ENCODE measurements at places on chromosomes 11 and 22.
A peak's percentile ranks its signal among the peaks of the same experiment; 100 is the strongest.

GRCh38 chr11:78313898-78314297 lies 103.7 kb downstream of the GAB2 start:
- DNase-seq: no peak

- DNase-seq: no peak
These were observed 204.4 kb downstream of the TBC1D22A start for GRCh38 chr22:46966846-46967245.

- DNase-seq: peak; percentile 97
These were observed 10.3 kb upstream of the MB start for GRCh38 chr22:35627267-35628041.

DNA sequence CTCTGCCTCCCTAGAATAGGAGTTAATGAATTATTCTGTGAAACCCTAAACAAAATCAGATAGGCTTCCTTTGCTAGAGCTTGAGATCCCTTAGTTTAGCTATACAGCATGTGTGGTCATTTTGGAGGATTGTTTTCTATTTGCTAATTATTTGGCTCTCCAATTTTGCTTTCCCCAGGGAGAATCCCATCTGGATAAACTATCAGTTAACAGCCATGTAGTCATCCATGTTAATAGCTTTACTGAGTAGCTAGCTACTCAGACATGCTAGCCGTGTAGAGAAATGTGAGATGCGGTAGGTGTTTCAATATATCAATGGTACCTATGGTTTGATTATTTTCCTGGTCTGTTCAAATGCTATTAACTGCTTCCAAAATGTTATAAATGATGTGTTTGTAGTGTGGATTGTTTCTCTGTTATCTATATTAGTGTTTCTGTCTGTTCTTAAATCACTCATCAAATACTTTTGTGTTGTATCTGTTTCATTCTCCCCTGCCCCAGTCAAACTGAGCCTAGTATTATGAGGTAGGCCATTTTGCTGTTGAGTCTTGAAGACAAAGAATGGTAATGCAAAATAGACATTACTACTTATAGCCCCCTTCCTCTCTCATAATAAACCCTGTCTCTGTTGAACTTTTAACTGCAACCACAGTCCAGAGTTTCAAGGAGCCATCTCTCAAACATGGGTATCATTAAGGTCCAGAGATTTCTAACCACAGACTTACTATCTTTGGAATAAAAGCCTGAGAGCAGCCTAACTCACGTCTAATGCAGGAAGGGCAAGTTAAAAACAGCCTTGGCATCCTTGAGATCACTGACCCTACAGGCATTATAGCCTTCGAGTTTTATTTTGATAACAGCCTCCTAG lies 56.1 kb upstream of the GRAMD1B start:
- DNase-seq: no peak

- no peak for DNase-seq
These were observed 282.9 kb downstream of the LUZP2 start for GRCh38 chr11:24779791-24780190.

GRCh38 chr11:12402025-12402424 lies 24.7 kb downstream of the PARVA start:
- no peak for DNase-seq

GRCh38 chr11:2434008-2434407 lies 10.3 kb downstream of the TRPM5 start:
- no peak for DNase-seq

GRCh38 chr11:19524171-19524671 lies 188.4 kb upstream of the NAV2 start:
- DNase-seq: peak; percentile 49

GRCh38 chr11:30502305-30502704 lies 83.8 kb downstream of the MPPED2 start:
- DNase-seq: no peak

DNA sequence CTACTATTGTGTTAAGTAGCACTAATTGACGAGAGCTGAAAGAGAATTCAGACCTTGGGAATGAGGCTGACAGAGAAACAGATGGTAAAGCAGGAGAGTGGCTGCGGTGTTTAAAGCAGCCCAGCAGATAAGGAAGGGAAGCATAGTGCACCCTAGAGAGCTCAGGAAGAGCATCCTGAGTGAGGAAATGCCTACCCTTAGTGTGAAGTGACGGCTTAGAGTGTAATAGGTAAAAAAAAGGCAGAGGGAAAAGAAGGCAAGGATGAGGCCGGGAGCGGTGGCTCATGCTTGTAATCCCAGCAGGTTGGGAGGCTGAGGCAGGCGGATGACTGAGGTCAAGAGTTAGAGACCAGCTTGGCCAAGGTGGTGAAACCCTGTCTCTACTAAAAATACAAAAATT lies 22.4 kb upstream of the ETS1 start:
- no peak for DNase-seq

GRCh38 chr22:38954414-38955043 lies 2.9 kb upstream of the APOBEC3A start:
- no peak for DNase-seq

DNA sequence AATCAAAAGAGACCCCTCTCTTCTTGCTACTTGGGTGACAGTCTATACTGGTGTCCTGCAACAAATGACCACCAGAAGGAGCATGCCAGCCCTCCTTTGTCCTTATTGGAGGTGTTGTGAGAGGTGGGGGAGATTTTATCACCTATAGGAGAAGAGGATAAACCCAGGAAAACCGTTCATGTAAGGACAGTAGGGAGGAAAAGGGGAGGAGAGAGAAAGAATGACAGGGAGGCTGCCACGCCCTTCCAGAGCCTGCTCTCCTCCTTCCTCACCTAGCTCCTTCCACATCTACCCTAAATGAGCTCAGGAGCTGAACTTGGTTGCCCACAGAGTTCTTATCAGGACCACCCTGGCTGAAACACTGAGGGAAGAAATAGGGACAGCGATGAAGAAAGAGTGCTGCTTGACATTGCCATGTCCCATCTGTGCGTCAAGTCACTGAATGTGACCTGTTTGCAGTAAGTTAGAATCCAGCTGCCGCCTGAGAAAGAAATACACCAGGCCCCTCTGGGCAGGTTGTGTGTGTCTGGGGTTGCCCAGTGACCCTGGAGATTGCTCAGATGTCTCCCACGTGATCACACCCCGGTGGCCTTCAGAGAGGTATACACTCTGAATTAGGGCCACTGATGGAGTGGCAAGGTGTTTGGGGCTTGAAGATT lies 40.4 kb upstream of the ETS1 start:
- no peak for DNase-seq

GRCh38 chr22:17167486-17167885 lies 8.4 kb upstream of the HDHD5 start:
- DNase-seq: no peak

DNA sequence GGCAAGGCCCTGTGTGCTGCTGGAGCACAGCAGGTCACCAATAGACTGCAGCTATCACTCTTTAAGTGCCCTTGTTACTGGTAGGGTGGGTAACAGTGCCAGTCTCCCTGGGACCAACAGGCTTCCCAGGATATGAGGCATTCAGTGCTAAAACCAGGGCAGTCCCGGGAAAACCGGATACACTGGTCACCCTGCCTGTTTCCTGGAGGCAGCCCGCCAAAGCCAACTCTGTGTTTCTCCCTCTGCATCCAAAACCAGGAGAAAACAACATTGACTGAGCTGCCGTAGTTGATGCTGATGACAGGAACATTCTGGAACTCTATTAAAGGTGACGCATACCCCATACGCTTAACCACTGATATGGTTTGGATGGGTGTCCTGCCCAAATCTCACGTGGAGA lies 149.1 kb downstream of the SHANK2 start:
- DNase-seq: no peak

DNA sequence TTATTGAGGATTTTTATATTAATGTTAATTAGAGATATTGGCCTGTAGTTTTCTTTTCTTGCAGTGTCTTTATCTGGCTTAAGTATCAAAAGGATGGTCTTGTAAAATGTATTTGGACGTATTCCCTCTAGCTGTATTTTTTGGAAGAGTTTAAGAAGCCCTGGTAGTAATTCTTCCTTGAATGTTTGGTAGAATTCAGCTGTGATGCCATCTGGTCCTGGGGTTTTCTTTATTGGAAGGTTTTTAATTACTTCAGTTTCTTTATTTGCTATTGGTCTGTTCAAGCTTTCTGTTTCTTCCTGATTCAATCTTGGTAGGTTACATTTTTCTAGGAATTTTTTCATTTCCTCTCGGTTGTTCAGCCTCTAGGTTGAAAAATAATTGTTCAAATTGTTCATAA lies 255.0 kb upstream of the TBCEL start:
- no peak for DNase-seq

- DNase-seq: no peak
These were observed 17.8 kb upstream of the OR8B8 start for GRCh38 chr11:124463324-124463723.

DNA sequence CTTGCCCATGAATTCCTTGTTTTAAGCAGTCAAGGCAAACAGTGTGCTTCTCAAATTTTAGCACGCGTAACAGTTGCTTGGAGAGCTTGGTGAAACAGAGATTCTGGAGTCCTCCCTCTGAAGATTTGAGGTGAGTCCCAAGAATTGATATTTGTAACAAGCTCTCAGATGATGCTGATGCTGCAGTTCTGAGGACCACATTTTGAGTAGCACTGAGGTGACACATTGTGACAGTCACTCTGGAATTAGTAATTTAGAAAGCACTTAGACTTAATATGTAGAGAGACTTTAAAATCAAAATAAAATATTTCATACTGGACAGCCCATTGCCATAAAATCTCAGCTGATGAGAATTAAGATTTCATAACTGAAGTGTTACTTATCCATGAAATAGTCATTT lies 38.5 kb downstream of the DNAJC24 start:
- no peak for DNase-seq

DNA sequence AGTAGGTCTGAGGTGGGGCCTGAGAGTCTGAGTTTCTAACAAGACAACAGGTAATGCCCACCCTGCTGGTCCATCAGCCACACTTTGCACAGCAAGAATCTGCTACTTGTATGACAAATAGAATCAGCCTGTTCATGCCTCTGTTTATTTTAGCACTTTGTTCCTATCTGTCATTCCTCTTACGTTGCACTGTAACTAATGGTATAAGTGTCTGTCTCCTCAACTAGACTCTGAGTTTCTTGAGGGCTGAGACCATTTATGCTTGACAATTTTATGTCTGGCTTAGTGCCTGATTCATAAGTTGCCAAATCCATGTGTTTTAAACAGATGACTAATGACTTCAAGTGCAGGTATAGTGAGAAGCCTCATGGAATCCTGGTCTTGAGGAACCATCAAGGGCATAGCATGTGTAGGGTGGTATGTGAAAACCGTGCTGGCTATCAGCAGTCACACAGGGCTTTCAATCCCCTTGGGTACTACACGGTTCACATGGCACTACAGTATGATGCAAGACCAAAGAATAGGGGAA lies 209.7 kb downstream of the C11orf91 start:
- no peak for DNase-seq

DNA sequence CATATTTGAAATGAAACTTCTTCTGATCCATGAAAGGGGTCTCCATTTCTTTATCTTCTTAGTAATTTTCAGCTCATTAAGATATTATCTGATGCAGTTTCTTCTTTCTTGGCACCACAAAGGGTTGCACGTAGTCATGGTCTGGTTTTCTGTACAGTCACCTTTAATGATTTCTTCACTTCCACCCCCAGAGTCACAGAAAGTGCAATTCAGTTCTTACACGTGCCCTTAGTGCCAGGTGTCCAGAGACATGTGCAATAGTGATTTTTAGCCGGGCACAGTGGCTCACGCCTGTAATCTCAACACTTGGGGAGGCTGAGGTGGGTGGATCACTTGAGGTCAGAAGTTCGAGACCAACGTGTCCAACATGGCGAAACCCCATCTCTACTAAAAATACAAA lies 202.8 kb upstream of the MTNR1B start:
- no peak for DNase-seq

DNA sequence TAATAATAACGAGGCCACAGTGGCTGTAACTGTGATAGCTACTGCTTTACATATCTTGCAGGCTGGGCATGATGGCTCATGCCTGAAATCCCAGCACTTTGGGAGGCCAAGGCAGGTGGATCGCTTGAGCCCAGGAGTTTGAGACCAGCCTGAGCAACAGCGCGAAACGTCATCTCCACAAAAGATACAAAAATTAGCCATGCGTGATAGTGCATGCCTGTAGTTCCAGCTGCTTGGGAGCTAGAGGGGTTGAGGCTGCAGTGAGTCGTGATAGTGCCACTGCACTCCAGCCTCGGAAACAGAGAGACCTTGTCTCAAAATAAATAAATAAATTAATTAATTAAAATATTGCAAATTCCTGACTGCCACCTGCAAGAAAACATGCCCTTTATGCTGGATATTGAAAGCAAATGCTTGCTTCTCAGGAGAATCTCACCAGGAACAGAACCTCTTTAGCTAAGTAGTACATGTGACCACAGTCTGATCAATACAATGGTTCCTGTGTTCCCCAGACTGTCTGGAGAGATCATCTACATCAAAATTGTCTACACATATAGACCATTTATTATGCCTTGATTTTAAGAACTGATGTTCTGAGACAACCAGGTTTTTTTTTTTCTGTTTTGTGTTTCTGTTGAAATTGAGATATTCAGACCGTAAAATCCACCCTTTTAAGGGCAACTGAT lies 6.3 kb downstream of the ZBTB3 start:
- no peak for DNase-seq

DNA sequence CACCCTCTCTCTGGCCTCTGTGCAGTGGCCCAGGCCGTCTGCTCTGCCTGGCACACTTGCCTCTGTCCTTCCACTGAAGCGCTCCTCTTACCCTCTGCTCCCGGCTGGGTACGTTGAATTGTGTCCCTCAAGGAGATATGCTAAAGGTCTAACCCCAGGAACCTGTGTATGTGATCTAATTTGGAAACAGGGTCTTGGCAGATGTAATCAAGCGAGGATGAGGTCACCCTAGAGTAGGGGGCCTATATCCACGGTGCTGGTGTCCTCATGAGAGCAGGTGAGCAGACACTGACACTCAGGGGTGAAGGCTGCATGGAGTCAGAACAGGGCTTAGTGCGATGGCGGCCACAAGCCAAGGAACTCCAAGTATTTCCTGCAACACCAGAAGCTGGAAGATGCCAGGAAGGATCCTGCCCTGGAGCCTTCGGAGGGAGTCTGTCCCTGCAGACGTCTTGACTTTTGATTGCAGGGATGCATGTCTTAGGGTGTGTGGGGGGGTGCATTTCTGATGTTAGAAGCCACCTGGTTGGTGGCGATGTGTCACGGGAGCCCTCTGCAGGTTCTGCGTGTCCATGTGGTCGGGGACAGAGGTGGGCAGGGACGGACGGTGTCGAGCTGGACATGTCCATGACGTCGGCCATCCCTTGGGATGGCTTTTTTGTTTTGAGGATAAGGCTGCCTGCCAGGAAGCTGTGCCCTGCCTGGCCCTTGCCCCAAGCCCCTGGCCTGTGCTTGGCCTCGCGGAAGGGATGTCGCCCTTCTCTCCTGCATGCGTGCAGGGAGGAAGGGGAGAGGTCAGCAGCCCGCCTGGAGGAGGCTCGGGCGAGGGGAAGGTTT lies 68.6 kb downstream of the LRP5 start:
- peak; percentile 62 for DNase-seq

DNA sequence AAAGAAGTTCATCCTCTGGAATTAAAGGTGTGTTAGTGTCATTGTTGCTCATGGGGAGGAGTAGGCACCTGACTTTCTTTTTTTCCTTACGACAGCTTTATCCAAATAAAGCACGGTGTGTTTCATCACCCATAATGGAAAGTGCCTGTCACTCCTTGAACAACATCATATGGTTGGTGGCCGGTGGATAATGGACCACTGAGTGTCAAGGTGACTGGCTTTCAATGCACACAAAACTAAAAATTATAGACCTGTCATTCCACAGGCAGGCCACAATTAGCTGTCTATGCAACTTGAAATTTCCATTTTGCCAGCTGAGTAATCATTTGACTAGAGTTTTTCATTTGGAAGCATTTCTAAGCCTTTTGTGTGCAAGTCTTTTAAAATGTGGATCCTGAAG lies 45.0 kb upstream of the MPPED2 start:
- no peak for DNase-seq

Measured in mesenchymal stem cell (in vitro differentiated cells and primary cell).